ENCODE measurements at places on chromosomes 12 and 14. TPM values are rescaled to one million over a fixed set of nuclear protein-coding genes. Genes with fewer than 3 reads are reported as not detected.

Gene HOXC10
- 2.8 TPM for total RNA-seq

Gene LRRK2
- total RNA-seq: 2.7 TPM

Gene PTPRO
- total RNA-seq: 0.21 TPM

Gene SLC17A8
- total RNA-seq: not detected

DNA sequence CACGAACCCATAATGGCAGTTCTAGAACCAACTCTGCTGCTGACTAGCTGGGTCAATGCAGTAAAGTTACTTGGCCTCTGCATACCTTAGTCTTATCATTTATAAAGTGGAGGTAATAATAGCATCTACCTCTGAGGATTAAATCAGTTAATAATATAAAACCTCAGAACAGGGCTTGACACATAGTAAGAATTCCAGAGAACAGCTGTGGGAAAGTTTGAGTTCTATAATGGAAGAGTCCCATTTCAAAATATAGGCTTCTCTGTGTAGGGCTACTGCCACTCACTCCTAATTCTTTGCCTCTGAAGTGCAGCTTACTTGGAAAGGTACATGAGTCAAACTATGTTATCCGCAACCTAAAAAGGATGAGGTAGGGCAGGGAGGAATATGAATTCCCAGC lies 269.2 kb upstream of the PRKD1 start:
- DNase-seq: no peak

DNA sequence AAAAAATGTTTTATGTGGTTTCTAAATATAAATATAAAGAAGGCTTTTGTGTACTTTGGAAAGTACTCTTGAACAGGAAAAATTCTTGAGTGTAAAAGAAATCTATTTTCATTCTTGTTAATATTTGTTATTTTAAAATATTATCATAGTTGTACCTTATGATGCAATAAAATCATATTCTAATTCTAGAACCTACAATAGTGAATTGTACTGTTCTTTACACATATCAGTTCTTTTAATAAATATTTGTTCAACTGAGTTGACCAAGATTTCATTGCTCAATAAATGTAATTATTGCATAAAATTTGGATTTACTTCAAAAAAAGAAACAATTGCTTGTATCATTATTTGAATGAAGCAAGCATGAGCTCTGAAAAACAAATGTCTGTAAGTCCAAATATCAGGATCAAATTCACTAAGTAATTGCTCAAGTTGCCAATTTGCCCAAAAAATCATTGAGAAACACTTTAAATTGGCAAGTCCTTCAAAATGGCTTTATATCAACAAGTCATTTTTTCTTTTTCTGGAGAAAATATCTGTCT lies 191.6 kb upstream of the SLC16A7 start:
- DNase-seq: no peak

- peak; percentile 13 for DNase-seq
Measured at GRCh38 chr14:56474419-56475022, 105.1 kb upstream of the TMEM260 start.

- DNase-seq: no peak
Measured at GRCh38 chr12:129839679-129840078, 64.1 kb downstream of the TMEM132D start.

GRCh38 chr12:69866698-69867097 lies 41.7 kb downstream of the MYRFL start:
- DNase-seq: no peak

DNA sequence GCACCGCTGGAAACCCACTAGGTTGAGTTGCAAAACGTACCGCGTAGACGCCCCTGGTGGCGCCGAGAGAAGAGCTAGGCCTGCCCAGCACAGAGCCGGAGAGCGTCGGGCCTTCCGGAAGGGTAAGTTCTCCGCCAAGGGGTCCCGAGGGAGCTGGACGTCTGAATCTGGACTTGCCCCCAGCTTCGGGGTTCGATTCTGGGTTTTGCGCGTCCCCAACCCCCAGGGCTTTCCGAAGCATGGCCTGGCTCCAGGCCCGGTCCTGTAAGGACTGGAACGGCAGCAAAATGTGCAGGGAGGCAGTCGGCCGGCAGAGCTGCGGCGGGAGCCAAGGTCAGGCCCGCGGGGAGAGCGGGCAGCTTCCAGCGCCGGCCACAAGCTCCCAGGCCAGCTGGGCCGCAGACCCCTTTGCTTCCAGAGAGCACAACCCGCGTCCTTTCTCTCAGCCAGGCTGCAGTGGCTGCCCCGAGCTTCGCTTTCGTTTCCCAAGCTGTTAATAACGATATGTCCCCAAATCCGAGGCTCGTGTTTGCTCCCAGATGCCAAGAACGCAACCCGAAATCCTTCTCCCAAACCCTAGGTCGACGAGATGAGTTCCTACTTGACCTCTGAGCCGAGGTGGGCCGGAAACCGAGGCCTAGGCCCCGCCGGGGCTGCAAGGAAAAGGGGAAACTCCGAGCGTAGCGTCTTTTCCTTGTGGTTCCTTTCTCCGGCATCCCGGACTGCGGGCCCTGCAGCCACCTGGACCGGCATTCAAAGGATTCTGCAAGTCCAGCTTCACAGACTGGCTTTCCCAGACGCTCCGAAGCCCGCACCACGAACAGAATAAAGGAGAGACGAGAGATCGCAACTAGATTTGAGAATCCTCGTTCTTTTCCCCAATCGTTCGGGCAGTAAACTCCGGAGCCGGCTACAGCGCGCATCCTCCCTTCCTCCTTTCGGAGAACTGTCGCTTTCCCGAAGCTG lies 3.2 kb upstream of the TBX5 start:
- no peak for DNase-seq

GRCh38 chr14:28987516-28987915 lies 220.9 kb downstream of the FOXG1 start:
- DNase-seq: no peak

GRCh38 chr14:70192915-70193314 lies 4.2 kb upstream of the SLC8A3 start:
- DNase-seq: no peak

DNA sequence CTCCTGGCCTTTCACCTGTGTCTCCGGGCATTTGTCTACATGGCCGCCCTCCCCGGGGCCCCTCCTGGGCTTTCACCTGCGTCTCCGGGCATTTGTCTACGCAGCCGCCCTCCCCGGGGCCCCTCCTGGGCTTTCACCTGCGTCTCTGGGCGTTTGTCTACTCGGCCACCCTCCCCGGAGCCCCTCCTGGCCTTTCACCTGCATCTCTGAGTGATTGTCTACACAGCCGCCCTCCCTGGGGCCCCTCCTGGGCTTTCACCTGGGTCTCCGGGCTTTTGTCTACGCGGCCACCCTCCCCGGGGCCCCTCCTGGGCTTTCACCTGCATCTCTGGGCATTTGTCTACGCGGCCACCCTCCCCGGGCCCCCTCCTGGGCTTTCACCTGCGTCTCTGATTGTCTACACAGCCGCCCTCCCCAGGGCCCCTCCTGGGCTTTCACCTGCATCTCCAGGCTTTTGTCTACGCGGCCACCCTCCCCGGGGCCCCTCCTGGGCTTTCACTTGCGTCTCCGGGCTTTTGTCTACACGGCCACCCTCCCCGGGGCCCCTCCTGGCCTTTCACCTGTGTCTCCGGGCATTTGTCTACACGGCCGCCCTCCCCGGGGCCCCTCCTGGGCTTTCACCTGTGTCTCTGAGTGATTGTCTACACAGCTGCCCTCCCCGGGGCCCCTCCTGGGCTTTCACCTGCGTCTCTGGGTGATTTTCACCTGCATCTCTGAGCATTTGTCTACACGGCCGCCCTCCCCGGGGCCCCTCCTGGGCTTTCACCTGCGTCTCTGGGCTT lies 68.0 kb upstream of the GALNT9 start:
- no peak for DNase-seq

DNA sequence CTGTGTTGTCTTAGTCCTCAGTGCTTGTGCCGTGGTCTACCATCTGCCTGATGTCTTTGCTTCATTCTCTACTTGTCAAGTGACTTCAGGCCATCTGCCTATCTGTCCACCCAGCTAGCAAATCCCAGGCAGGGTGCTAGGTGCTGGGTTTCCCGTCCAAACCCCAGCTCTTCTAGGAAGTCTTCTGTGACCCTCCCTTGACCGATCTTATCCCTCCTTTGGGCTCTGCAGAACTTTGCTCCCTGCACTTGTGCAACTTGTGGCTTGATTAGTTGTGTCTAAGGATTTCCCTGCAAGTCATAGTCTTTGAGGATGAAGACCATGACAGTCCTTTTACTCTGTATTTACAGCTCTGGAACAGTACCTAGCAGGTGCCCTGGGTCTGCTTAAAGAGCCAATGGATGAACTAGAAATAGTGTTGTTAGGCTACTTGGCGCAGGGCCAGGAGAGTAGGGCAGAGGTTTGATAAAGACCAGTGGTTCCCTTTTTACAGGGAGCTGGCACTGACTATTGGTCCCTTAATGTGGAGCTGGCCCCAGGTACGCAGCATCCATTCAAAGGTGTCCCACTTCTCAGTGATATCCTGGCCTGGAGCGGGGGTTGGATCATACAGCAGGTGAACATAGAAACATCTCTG lies 60.1 kb downstream of the ADCK1 start:
- no peak for DNase-seq
